ENCODE measurements at places on chromosomes 3 and 15. TPM values are rescaled to one million over a fixed set of nuclear protein-coding genes. Genes with fewer than 3 reads are reported as not detected.
A peak's percentile ranks its signal among the peaks of the same experiment; 100 is the strongest.

COPS2 gene
- 93.6 TPM for total RNA-seq

PRSS50 gene
- not detected for total RNA-seq

ANKUB1 gene
- total RNA-seq, result not detected

GRCh38 chr15:67946701-67947100 lies 106.9 kb upstream of the RNU6-1 start:
- H3K27me3 ChIP-seq, result no peaks in the 10 kb centered on the region
- H3K36me3 ChIP-seq, result no peaks in the 10 kb centered on the region
- no peak for DNase-seq
- H3K4me3 ChIP-seq, result no peak overlapping the region
- no peak overlapping the region for H3K27ac ChIP-seq

- DNase-seq, result no peak
- H3K36me3 ChIP-seq, result no peaks in the 10 kb centered on the region
- H3K4me1 ChIP-seq, result no peaks in the 10 kb centered on the region
- 0 out of 2 replicates have a peak, but pooled peaks cover 3% of the 10 kb centered on the region for H3K27me3 ChIP-seq
These were observed 185.8 kb upstream of the DCBLD2 start for GRCh38 chr3:99087277-99087676.

DNA sequence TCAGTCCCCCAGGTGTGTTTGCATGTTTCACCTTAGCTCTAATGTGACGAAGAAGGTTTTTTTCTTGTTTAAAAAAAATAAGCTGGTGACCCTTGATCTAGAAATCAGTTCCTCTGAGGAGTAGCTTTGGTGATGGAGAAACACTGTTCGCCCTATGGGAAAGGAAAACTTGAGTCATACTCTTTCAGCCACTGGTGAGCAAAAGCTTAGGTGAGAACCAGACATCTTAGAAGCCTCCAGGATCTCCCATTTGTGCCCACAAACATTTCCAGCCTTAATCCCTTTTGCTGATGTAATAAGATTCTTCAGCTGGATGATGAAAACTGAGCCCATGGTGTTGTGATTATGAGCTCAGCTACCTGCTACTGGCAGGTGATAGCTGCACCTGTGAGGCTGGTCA lies 37.8 kb downstream of the SLC27A2 start:
- DNase-seq, result peak; percentile 34
- no peak overlapping the region for H3K4me3 ChIP-seq
- H3K27me3 ChIP-seq, result no peaks in the 10 kb centered on the region
- H3K27ac ChIP-seq, result no peak overlapping the region
- no peaks in the 10 kb centered on the region for H3K36me3 ChIP-seq
- H3K4me1 ChIP-seq, result no peaks in the 10 kb centered on the region
